ENCODE measurements at places on chromosomes 1 and 21. TPM values are rescaled to one million over a fixed set of nuclear protein-coding genes. Genes with fewer than 3 reads are reported as not detected.

Gene RAB13
- 162 TPM for total RNA-seq

Gene GPR153
- 4.2 TPM for total RNA-seq

Gene ADORA3
- not detected for total RNA-seq

- DNase-seq = no peak
These were observed 68.2 kb upstream of the KCNJ6 start for GRCh38 chr21:37984416-37984815.

GRCh38 chr1:52360595-52360968 lies 5.4 kb downstream of the CC2D1B start:
- no peak for DNase-seq

- DNase-seq = no peak
These were observed 11.4 kb upstream of the GORAB start for GRCh38 chr1:170520601-170521000.

DNA sequence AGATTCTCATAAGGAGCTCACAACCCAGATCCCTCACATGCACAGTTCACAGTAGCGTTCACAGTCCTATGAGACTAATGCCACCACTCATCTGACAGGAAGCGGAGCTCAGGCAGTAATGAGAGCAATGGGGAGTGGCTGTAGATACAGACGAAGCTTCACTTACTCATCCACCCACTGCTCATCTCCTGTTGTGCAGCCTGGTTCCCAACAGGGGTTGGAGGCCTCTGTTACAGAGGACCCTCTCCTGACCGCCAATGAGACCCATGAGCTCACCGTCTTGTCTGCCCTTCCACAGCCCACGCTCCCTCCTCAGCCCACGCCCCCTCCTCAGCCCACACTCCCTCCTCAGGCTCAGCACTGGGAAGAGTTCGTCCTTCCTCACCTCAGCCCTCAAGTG lies 39.6 kb downstream of the RSPH1 start:
- no peak for DNase-seq

GRCh38 chr1:21821385-21822019 lies 9.4 kb downstream of the LDLRAD2 start:
- DNase-seq = no peak

DNA sequence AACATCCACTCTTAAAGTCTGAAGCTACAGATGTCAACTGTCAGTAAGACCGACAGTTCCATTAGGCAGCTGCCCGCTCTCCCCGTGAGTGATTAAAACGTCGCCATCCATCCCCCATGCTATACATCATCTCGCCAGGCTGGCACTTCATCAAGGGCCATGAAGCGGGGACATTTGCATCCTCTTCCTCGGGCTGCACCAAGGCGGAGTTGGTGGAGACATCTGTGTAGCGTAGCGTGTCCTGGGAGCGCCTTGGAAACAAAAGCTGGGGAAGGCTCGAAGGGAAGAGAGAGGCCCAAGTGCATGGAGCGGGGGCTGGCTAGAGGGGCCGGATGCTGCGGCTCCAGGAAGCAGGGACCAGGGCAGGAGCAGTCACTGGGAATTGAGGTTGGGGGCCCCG lies 250.1 kb downstream of the KAZN start:
- no peak for DNase-seq

DNA sequence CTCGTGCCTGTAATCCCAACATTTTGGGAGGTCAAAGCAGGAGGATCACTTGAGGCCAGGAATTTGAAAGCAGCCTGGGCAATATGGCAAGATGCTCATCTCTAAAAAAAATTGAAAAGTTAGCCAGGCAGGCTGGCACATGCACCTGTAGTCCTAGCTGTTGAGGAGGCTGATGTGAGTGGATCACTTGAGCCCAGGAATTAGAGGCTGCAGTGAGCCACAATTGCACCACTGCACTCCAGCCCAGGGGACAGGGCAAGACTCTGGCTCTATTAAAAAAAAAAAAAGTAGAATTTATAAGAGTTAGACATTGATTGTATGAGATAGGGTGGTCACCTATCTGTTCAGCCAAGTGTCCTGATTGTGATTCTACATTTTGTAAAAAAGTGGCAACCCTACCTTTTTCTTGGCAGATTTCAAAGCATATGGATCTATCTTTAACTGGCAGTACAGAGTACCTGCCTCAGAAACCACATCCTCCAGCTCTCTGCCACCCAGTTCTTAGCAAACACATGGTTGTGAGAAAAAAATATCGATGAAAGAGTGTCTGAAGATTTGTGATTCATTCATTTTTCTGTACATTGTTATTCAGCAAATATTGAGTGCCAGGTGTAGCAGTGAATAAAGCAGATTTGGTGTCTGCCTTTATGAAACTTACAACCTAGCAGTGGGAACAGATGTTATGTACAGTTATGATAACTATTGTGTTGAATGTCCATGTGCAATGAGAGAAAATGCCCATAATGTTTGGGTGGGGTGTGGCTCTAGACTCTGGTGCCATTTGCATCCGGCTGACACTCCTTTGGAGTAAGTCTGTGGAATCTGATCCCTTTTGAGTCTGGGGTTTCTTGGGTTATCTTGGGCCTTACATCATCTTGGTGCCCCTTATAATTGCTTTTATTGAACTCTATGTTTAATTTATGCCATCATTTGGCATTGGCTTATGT lies 82.5 kb downstream of the ST3GAL3 start:
- DNase-seq = no peak

DNA sequence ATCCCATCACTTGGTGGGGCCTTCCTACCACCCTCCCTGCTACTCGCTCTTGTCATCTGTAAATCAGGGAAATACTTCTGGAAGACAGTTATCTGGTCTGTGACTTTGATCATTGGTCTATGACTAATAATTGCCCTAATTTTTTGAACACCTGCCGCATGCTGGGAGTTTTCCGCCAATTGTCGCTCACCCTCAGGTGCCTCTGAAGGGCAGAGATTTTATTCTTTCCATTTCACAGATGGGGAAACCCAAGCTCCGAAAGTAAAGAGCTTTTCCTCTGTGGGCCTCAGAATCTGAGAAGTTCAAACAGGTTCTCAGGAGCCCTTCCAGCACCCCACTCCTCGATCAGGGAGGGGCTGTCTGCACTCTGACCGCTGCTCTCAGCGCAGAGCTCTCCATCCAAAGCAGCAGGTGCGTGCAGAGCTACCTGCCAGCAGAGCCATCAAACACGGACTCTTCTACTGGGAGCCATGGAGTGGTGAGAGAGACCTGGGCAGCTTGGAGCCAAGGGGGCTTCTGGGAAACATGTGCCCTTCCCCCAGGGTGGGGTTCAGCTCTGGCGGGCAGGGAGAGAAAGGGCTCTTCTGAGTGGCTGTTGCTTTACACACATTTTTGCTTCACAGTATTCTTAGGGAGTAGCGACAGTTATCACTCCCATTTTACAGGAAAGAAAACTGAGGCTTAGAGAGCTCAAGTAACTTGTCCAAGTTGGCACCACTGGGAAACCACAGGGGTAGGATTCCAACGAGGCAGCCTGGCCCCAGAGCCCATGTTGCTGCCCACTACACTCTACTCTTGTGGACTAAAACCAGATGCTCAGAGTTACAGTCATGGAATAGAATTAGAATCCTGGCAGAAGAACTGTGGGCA lies 5.8 kb upstream of the RUNX3 start:
- DNase-seq = no peak

DNA sequence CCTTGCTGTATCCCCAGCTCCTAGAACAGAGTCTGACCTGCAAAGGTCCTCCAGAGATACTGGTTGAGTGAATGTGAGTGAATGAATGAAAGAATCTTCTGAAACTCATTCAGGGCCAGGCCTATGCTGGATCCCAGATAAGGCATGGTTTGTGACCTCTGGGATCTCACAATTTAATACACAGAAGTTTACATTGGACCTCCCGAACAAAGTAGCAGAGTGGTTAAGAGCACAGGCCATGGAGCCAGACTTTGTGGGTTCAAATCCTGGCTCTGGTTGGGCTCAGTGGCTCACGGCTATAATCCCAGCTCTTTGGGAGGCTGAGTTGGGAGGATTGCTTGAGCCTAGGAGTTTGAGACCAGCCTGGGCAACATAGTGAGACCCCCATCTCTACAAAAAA lies 50.8 kb upstream of the CTPS1 start:
- DNase-seq = no peak

DNA sequence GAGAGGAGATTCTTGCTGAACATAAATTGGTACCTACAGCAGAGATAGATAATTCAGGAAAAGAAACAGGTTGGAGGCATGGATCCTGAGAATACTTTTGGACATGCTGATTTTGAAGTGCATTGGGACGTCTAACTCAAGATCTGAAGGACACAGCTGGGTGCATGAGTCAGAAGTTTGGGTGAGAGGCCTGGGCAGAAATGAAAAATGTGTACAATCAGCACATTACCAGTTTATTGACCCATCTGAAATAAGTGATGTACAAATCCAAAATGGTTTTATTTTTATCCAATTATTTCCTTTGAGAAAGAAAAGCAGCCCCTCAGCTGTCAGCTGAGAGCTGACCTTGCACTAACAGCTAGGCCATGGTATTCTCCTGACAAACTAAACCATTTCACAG lies 975.2 kb upstream of the B3GALT2 start:
- DNase-seq = no peak

- no peak for DNase-seq
These were observed 1.5 kb downstream of the C1orf35 start for GRCh38 chr1:228101614-228101993.

Measured in osteocyte (in vitro differentiated cells).